ENCODE measurements at places on chromosomes 5 and 9.
A peak's percentile ranks its signal among the peaks of the same experiment; 100 is the strongest.

DNA sequence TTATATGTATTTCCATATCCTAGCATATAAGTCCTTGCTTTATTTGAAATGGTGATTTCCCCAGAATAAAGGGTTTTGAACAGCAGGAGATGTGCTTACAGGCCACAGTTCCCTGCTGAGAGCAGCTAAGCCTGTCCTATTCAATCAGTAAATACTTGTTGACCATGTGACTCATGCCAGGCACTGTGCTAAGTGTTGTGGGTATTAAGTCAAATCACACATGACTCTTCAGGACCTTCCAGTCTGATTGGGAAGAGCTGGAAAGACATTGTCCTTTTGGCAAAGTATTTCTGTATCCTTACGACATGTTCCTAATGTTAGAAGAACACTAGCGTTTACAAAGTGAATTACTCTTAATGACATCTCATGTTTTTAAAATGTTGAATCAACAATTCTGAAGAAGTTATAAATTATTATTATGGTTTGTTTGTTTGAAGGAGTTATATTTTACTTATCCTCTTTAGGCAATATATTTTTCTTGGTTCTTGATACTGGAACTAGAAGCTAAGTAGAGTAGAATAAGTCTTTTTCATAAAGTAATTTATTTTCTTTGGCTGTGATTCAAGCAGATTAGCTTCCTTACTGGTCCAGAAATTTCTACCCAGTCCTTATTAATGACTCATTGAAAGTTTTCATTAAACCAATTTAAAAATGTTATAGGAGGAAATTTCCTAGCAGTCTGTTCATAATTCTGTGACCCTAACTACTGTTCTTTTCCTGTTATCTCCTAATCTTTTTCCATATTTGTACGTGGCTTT is 82.1 kb downstream of the GAPVD1 start:
- H3K27ac ChIP-seq = no peak overlapping the region
- H3K36me3 ChIP-seq = peaks cover 30% of the 10 kb centered on the region
- no peaks in the 10 kb centered on the region for H3K4me1 ChIP-seq
- DNase-seq = no peak

DNA sequence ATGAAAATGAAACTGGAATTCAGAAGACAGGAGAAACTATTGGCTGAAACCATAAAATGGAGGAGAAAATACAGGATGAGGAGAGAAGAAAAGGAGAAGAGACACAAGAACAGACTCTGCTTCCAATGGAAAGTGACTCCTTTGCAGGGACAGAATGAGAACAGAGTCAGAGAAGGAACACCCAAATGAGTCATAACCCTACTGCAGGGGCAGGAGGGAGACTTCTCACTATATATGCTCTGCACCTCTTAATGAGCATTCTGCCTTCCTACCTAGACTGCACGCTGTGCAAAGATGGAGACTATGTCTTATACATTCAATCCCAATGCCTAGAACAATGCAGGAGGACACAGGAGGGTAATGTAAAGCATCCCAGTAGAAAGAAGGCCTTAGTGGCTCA is 2.1 kb downstream of the SAXO1 start:
- no peak for DNase-seq
- peaks cover 30% of the 10 kb centered on the region for H3K27me3 ChIP-seq
- H3K4me3 ChIP-seq = no peak overlapping the region
- H3K4me1 ChIP-seq = no peaks in the 10 kb centered on the region
- no peak overlapping the region for H3K27ac ChIP-seq
- H3K36me3 ChIP-seq = no peaks in the 10 kb centered on the region

- H3K27me3 ChIP-seq = no peaks in the 10 kb centered on the region
- H3K4me3 ChIP-seq = no peak overlapping the region
Observed at GRCh38 chr5:112758676-112759075, 21.0 kb downstream of the APC start.

GRCh38 chr5:179833056-179833708 is 12.5 kb downstream of the SQSTM1 start:
- no peak overlapping the region for H3K4me3 ChIP-seq
- peak overlapping the region; percentile 83 for H3K27ac ChIP-seq
- peaks cover 47% of the 10 kb centered on the region for H3K36me3 ChIP-seq
- peaks cover 20% of the 10 kb centered on the region for H3K4me1 ChIP-seq

GRCh38 chr5:173733021-173733420 is 116.6 kb upstream of the BOD1 start:
- H3K4me1 ChIP-seq = peaks cover 49% of the 10 kb centered on the region
- H3K27ac ChIP-seq = no peak overlapping the region
- no peaks in the 10 kb centered on the region for H3K27me3 ChIP-seq
- H3K36me3 ChIP-seq = no peaks in the 10 kb centered on the region

DNA sequence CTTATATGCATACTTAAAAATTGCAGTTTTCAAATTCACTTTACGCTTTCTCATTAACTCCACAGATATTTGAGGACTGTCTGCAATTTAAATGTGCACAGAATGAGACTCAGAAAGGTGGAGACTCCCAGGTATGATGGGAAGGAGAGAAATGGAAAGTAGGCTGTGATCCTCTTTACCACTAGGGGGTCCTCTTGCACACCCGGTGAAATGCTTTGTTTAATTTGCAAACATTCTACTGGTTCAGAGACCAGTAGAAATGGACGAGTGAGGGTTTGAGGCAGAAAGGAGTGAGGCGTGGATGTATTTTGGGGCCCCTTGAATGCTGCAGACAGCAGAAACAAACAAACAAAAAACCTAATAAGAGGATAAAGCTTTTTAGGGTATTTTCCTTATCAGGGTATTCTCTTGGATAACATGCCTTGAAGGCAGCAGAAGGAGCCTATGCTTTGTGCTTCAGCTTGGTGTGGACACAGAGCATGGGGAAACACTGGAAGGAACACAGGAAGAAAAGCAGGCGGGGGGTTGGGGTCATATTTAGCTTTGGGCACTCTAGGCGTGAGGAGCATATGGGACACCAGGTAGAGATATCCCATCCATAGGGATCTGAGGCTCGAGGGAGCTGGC is 410.1 kb downstream of the DMRT2 start:
- no peak overlapping the region for H3K27ac ChIP-seq
- H3K4me3 ChIP-seq = no peak overlapping the region
- peaks cover 3% of the 10 kb centered on the region for H3K27me3 ChIP-seq
- no peaks in the 10 kb centered on the region for H3K36me3 ChIP-seq
- no peaks in the 10 kb centered on the region for H3K4me1 ChIP-seq
- DNase-seq = no peak

- no peak for DNase-seq
- no peak overlapping the region for H3K4me3 ChIP-seq
- no peaks in the 10 kb centered on the region for H3K36me3 ChIP-seq
- no peak overlapping the region for H3K27ac ChIP-seq
Observed at GRCh38 chr9:1726993-1727759, 288.0 kb upstream of the SMARCA2 start.

- H3K4me3 ChIP-seq = no peak overlapping the region
- no peak for DNase-seq
- H3K36me3 ChIP-seq = no peaks in the 10 kb centered on the region
- no peak overlapping the region for H3K27ac ChIP-seq
- no peaks in the 10 kb centered on the region for H3K4me1 ChIP-seq
Observed at GRCh38 chr5:93126634-93127033, 454.4 kb downstream of the NR2F1-AS1 start.

GRCh38 chr9:77697238-77697984 is 49.3 kb upstream of the GNA14 start:
- H3K27ac ChIP-seq = no peak overlapping the region
- no peaks in the 10 kb centered on the region for H3K36me3 ChIP-seq
- no peaks in the 10 kb centered on the region for H3K4me1 ChIP-seq
- no peak for DNase-seq

- H3K4me3 ChIP-seq = peak overlapping the region; percentile 93
- H3K4me1 ChIP-seq = peaks cover 83% of the 10 kb centered on the region
- no peak for DNase-seq
- H3K27ac ChIP-seq = peak overlapping the region; percentile 95
- H3K36me3 ChIP-seq = no peaks in the 10 kb centered on the region
Observed at GRCh38 chr9:35658968-35659220, 802 bp downstream of the CCDC107 start.

DNA sequence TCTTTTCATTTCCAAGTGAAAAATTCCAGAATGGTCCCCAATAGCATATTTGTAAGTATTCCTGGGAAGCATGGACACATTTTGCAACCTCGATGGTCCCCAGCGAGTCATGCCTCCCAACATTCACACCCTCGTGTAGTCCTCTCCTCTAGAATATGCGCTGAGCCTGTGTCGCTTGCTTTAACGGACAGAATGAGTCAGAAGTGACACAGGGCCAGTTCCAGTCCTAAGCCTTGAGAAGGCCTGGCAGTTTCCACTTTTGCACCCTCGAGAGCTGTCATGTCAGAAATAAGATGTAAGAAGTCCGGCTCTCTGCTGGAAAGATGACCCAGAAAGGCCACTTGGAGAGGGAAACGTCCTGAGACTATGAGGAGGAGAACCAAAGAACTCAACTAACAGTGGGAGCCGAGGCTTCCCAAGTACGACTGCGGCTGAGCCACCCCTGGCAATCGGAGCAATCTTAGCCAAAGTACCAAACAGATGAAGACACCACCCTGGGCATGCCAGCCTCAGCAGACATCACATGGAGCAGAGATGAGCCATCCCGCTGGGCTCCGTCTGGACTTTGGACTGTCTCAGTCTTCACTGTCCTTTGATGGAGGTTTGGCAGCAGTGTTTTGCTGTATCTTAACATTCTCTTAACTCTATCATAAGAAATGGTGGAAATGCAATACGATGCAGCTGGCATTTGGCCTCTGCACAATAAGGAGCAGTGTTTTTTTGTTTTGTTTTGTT is 42.6 kb upstream of the GFPT2 start:
- H3K27ac ChIP-seq = no peak overlapping the region
- H3K4me1 ChIP-seq = no peaks in the 10 kb centered on the region
- peaks cover 11% of the 10 kb centered on the region for H3K27me3 ChIP-seq
- no peak for DNase-seq

DNA sequence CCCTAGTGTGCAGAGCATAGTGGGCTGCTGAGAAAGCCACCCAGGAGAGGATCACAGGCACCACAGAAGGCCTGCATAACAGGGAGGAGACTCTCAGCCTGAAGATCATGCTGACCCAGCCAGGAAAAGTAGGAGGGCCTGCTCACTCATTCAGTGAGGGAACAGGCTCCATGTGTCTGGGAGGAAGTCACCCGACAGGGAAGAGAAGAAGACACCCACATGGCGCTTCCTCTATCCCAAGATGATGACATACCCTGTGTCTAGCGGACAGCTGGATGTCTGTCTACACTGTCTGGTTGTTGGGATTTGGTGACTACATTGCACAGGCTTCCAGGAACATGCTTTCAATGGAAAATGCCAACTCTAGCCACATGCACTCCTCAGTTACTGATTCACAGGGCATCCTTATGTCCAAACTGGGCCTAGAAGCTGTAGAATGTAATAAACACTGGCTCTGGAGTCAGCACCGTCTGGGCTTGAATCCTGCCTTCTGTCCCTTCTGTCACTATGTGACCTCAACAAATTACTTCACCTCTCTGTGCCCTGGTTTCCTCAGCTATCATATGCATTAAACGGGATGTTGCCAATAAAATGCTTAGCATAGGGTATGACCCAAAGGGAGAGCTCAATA is 47.6 kb downstream of the KLHL3 start:
- no peaks in the 10 kb centered on the region for H3K27me3 ChIP-seq
- no peak for DNase-seq
- H3K4me3 ChIP-seq = no peak overlapping the region
- H3K4me1 ChIP-seq = no peaks in the 10 kb centered on the region

GRCh38 chr5:127892467-127893207 is 189.4 kb downstream of the CCDC192 start:
- no peaks in the 10 kb centered on the region for H3K36me3 ChIP-seq
- no peaks in the 10 kb centered on the region for H3K4me1 ChIP-seq
- no peaks in the 10 kb centered on the region for H3K27me3 ChIP-seq
- H3K27ac ChIP-seq = peak overlapping the region; percentile 23
- H3K4me3 ChIP-seq = no peak overlapping the region

DNA sequence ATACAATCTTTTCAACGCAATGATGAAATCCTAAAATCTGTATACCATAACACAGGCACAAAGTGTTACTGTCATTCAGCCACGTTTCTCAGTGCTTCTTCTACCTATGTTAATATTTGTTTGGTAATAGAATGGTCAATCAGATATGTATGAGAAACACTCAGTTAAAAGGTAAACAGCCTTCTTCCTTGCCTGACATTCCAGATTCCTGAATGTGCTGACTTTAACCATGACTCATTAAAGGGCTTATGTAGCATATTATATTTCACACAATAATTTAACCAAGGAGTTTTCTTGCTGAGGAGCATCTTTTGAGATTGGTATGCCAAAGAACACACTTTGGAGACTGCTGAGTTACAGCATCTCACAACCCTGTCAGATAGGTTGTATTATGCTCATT is 187.6 kb downstream of the CETN3 start:
- no peaks in the 10 kb centered on the region for H3K36me3 ChIP-seq
- no peaks in the 10 kb centered on the region for H3K27me3 ChIP-seq
- no peak for DNase-seq
- H3K4me3 ChIP-seq = no peak overlapping the region
- H3K4me1 ChIP-seq = no peaks in the 10 kb centered on the region
- H3K27ac ChIP-seq = no peak overlapping the region

- H3K4me3 ChIP-seq = no peak overlapping the region
- no peaks in the 10 kb centered on the region for H3K4me1 ChIP-seq
- H3K27me3 ChIP-seq = no peaks in the 10 kb centered on the region
- H3K27ac ChIP-seq = no peak overlapping the region
- DNase-seq = no peak
Observed at GRCh38 chr5:56176155-56176798, 56.9 kb downstream of the ANKRD55 start.

DNA sequence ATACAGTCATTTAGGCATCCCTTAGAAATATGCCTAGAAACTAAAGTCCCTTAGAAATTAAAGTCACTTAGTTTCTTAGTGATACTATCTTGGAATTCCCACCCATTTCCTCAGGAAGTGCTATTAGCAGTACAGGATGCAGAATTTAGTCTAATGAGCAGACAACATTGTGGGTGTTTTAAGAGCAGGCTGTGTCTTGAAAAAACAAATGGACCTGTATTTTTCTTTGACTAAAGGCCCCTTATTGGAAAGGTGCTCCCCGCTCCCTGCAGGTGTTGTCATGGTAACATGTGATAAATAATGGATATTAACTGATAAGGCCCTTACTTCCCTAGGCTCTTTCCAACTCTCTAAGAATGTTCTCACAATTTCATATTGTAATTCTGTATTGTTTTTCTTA is 38.8 kb upstream of the STARD4 start:
- no peaks in the 10 kb centered on the region for H3K36me3 ChIP-seq
- DNase-seq = no peak
- H3K27me3 ChIP-seq = no peaks in the 10 kb centered on the region
- no peak overlapping the region for H3K27ac ChIP-seq
- H3K4me3 ChIP-seq = no peak overlapping the region
- peaks cover 9% of the 10 kb centered on the region for H3K4me1 ChIP-seq

Data from naive B cell (primary cell).